Posterior vena cava (tissue), 2 donors: ENCODE measurements at places on chromosomes 4 and X. TPM values are rescaled to one million over a fixed set of nuclear protein-coding genes. Genes with fewer than 3 reads are reported as not detected.

ABCE1 gene
- 48.6 TPM for total RNA-seq

TMEM31 gene
- total RNA-seq = not detected

PCDH10 gene
- 2.3 TPM for total RNA-seq

TCEAL9 gene
- total RNA-seq = 54.6 TPM

MAGEA2 gene
- not detected for total RNA-seq

SUPT20HL1 gene
- 0.48 TPM for total RNA-seq

C1QTNF7 gene
- 9.4 TPM for total RNA-seq

HPGD gene
- total RNA-seq = 4.5 TPM

XG gene
- total RNA-seq = 5.4 TPM

PWWP3B gene
- total RNA-seq = 0.38 TPM

MAGEC1 gene
- total RNA-seq = not detected

NR3C2 gene
- 11.2 TPM for total RNA-seq

NPY1R gene
- total RNA-seq = 147 TPM

FGF16 gene
- total RNA-seq = 0.88 TPM

BST1 gene
- 19.3 TPM for total RNA-seq

USP17L15 gene
- total RNA-seq = not detected

ZCCHC12 gene
- not detected for total RNA-seq

ETDB gene
- not detected for total RNA-seq

VSIG1 gene
- not detected for total RNA-seq
